ENCODE measurements at places on chromosomes 1 and 21.

DNA sequence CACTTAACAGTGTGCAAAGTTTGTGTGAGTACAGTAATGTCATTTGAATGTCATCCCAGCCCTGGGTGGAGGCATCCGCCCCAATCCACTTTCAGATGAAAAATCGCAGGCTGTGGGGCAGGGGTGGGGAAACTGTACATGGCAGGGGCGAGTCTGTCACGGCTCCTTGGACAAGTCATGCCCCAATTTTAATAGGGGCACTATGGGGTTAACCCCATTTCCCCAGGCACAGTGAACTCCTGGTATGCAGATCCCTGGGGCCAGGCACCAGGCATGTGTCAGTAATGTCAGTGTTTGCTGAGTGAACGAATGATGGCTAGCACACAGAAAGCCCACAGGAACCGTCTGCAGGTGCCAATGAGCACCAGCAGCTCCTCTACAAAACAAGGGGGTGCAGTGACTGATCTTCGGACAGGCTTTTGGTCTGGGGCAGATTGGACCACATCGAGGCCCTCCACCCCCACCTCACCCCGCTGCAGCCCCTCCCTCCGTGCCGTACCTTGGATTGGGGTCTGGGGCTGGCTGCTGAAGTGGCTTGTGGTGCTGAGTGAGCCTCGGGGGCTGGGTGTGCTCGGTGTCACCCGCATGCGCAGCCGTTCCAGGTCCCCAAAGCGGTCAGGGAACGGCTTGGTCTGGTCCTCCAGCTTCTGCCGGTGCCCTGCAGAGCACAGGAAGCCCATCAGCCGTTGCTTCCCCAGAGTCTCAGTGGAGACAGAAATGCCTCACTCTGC, 23.2 kb downstream of the RUNX3 start:
- DNase-seq, result no peak

GRCh38 chr1:15081102-15081501, 72.4 kb upstream of the TMEM51 start:
- no peak for DNase-seq

- peak; percentile 30 for DNase-seq
These were observed 55.0 kb downstream of the NTMT2 start for GRCh38 chr1:170200621-170201397.

GRCh38 chr1:55146781-55147180, 68.4 kb downstream of the USP24 start:
- DNase-seq, result no peak

GRCh38 chr1:154454386-154455120, 47.5 kb upstream of the TDRD10 start:
- no peak for DNase-seq

- no peak for DNase-seq
These were observed 93.0 kb downstream of the ATP1A1 start for GRCh38 chr1:116465845-116466685.

- DNase-seq, result no peak
These were observed 462.7 kb upstream of the DEPDC1 start for GRCh38 chr1:68959461-68960030.

- DNase-seq, result no peak
These were observed 95.6 kb upstream of the IRF2BP2 start for GRCh38 chr1:234705615-234706014.

DNA sequence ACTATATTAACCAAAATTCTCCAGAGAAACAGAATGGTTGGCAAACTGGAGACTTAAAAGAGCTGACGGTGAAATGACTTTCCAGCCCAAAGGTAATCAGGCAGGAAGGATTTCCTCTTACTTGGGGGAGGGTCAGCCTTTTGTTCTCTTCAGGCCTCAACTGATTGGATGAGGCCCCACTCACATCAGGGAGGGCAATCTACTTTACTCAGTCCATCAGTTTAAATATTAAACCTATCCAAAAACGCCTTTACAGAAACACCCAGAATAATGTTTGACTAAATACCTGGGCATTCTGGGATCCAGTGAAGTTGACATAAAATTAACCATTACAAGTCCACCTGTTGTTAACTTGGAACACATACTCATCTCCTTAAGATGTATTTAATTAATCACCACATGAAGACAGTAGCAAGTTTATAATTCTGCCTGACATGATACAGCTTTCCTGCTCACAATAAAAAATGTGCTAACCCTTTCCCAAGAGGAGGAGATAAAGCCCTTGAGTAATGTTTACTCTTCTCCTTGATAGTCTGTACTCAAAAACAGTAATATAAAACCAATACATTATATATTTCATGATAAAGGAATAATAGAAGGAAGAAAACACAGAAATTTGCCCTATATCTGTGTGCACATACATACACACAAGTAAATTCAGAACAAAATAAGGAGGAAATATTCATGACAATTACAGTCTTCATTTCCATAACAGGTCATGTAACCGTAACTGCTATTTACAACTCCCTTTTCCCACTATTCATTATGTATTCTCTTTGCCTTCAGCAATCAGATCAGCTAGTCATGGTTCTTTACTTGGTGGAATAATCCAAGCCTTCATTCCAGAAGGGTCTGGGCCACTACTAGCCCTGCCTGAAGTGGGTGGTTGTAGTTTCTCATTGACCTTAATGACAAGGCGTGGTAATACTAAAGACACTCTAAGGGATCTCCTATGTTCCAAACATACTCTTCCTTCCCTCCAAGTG, 107.5 kb upstream of the RUNX1 start:
- no peak for DNase-seq

- DNase-seq, result peak; percentile 15
These were observed 37.2 kb upstream of the NPL start for GRCh38 chr1:182752077-182752988.

DNA sequence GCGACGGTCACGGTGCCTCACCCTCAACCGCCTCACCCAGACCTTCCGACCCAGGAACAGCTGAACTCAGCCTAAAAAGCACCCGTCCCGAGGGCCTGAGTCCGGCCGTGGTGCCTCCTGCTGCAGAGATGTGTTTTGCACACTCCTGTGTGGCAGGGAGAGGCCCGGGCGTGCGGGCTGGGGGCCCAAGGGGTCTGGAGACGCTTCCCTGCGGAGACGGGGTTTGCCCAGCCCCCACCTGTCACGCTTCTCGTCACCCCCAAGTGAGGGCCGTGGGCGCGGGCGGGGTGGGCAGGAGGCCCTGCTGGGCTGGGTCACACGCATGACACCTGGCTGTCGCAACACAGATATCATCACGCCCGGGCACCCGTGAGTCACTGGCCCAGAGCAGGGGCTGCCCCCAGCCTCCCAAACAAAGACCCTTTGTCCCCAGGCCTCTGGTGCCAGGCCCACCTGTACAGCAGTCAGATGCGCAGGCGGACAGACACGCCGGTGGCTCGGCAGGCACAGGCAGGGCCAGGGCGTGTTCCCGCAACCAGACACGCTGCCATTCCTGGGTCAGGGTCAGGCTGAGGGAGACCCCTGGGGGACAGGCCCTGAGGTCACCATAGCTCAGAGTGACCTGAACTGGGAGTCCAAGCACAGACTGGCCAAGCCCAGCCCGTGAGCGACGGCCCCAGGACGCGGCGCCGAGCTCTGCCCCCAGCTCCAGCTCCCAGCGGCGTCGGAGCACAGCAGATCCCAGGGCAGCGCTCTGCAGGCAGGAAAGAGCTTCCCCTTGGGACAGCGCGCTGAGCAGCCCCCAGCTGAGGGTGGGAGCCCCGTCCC, 6.1 kb downstream of the B3GALT6 start:
- no peak for DNase-seq

GRCh38 chr1:170296642-170297041, 150.9 kb downstream of the NTMT2 start:
- DNase-seq, result peak; percentile 41

DNA sequence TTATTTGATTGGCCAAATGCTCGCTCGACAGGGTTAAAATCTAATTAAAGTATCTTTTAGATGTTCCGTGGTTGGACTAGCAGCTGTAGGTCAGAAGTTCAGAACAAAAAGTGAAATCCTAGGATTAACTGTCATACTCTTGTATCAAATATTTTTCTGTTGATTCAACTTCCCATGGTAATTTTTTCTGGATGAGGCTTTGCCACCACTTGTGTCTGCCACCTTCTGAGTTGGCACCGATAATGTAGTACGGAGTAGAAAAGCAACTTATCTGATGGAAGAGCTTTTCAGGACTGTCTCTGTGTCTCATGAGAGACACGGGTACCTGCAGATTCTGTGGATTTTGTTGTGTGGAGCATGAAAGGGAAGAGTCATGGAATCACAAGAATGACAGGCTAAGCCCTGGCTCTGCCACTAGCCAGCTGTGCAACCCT, 44.6 kb upstream of the CNN3 start:
- peak; percentile 96 for DNase-seq

All from HCEC 1CT (cell line).